ENCODE measurements at places on chromosomes 7 and 10.

DNA sequence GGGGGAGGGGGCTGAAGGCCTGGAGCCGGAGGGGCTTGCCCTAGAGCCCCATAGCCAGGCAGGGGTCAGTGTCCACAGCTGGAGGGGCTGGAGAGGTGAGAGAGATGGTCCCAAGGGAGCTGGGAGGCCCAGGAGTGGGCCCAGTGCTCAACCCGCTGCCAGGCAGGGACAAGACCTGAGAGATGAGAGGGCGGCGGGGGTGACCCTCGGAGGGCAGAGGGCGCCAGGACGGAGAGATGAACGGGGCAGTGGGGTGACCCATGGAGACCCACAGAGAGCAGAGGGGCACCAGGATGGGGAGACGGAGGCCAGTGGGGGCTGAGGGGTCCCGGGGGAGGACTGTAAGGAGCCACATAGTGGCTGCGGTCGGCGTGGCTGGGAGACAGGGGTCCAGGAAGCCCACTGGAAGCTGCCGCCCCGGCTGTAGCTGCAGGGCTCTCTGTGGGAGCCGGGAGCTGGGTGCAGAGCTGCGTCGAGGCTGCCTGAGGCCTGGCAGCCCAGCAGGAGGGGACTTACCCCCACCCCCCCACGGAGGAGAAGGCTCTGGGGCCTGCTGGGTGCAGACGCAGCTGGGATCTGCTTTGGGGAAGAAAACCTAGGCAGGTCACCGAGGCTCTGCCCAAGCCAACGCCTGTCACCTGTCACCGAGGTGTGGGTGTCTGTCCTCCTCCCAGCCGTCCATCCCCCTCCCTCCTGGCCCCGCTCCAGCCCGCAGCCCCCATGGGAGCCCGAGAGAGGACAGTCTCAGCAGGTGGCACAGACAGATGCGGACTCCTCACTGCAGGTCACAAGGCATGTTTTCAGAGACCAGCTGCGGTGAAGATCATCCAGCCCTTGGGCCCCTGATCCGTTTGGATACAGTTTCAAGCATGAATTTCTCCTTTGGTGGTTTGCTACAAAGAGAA, 25.1 kb downstream of the PWWP2B start:
- DNase-seq, result no peak

- DNase-seq, result no peak
Observed at GRCh38 chr7:2526659-2527504, 7.3 kb downstream of the LFNG start.

DNA sequence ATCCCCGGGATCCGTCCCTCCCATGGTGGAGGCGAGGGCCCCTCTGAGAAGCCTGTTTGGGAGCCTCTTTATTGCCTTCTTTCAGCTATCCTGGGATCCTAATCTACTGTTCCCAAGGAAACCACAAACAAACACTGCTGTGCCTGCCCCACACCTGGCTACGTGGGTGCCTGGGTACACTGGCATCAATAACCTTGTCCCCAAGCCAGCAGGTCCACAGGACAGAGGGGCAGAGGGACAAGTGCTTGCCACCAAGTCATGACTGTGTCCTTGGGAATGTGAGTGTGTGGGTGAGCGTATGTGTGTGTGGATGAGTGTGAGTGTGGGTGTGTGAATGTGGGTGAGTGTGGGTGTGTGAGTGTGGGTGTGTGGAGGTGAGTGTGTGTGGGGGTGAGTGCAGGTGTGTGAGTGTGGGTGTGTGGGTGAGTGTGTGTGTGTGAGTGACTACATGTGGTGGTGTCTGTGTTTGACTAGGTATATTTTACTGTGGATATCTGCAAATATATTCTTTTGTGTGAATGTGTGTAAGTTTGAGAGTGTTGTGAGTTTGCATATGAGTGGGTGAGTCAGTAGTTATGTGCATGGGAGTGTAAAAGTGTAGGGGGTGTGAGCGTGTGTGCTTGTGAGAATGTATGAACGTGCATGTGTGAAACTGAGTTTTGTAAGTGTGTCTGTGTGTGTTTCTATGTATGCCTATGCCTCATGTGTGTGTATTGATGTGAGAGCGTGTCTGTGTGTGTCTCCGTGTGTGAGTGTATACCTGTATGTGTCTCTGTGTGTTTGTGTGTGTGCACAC, 96.1 kb downstream of the TNS3 start:
- no peak for DNase-seq

DNA sequence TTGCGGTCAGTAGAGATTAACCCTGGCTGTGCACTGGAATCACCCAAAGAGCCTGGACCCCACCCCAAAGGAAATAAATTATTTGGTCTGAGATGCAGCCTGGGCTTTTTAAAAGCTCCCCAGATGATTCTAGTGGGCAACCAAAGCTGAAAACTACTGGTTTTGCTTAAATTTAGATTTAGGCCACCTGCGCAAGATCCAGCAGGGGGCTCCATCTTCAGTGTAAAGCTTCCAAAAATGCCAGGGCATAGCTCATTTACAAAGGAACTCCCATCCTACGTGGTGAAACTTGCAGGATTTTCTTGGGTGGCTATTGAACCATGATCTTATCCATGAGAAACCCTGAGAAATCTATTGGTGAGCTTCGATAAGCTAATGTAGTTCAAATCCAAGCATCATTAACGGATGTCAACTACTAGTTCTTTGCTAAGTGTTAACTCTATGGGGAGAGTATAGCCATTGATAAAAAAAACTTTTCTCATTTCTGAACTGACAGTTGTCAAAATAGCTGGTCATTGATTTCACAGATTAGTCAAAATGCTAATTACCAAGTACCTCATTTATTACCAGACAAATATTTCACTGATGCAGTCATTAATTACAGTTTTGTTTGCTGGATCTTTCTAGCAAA, 315.3 kb downstream of the LHFPL3 start:
- peak; percentile 20 for DNase-seq

GRCh38 chr10:59891349-59891748, 15.0 kb downstream of the CCDC6 start:
- DNase-seq, result no peak

DNA sequence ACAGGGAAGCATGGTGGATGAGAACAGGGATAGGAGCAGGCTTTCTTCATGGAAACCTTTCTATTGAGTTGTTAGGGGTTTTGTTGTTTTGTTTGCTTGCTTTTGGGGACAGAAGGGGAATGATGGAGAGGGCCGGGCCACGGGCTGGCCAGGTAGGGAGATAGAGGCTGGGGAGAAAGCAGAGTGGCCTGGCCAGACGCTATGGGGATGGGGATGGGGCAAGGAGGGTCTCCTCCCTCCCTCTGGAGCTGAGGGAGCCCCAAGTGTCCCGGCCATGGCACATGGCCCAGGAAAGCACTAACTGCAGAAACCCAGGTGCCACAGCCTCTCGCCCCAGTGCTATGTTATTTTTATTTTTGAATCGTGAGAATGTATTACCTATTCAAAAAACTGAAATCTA, 10.0 kb downstream of the AOC1 start:
- no peak for DNase-seq

- DNase-seq, result no peak
Observed at GRCh38 chr10:52121688-52122087, 192.4 kb upstream of the DKK1 start.
